ENCODE measurements at places on chromosomes 1 and 21.

DNA sequence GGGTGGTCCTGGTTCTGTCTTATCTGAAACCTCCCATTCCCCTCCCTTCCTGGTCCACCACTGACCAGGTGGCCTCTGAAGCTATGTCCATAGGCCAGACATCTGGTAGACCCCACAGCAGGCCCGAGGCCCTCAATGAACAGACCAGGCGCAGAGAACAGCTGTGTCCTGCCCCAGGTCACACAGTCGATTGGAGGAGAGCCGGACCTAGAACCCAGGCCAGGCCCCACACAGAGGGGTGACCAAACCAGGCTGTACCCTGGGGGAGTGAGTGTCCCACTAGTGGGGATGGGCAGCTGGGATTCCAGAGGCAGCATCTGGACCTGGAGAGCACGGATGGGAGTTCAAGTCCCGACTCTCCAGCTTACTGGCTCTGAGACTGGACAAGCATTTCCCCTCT lies 29.2 kb downstream of the RNU1-1 start:
- no peak for DNase-seq

GRCh38 chr1:183687546-183688304 lies 34.6 kb upstream of the APOBEC4 start:
- DNase-seq, result no peak

DNA sequence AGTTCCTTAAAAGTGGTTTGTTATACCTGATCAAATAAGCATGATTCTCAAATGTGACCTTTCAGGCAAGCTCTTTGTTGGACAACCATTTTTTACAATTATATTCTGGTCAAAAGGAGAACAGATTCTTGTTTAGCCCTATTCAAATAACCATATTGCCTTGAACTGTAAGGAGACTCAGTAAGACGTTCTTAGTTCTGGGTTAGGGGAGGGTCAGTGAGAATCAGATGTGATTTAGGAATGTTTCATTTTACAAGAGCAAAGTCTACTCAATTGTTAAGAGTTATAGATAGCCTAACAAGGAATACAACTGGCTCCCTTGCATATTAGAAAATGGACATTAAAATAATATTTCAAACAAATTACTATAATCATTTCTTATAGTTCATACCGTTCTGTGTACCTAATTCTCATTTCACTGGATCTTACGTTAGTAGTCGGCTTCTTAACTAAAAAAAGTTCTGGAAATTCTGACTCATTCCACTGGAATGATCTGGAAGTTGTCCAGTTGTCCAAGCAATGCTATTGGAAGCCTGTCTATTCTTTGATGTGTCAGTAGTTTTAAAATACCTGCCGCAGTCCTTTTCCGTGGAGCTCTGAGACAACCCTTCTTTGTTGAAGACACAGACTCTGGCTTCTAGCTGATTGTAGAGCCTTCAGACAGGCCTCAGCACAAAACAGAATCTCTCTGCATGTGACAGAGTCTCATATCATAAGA lies 88.8 kb downstream of the MAST2 start:
- no peak for DNase-seq

DNA sequence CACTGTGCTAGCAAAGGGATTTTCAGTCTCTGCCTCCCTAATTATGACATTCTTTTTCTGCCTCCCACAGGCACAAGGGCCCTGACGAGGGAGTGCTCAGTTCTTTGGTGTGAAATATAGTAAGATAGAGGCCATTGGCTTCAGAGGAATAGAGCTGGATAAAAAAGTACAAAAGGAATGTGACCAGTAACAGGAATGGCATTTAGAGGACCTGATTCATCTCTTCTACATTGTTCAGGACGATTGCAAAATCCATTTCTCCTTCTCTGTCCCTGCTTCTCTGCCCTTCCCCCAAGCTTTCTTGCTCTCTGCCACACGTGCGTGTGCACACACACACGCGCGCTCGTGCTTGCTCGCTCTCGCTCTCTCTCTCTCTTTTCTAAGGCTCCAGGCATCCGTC lies 668.2 kb downstream of the KIF26B start:
- DNase-seq, result no peak

GRCh38 chr1:20390589-20391331 lies 95.2 kb downstream of the CAMK2N1 start:
- no peak for DNase-seq

Measured in GM12891 (cell line).